ENCODE measurements at places on chromosomes 7 and 10. TPM values are rescaled to one million over a fixed set of nuclear protein-coding genes. Genes with fewer than 3 reads are reported as not detected.
A peak's percentile ranks its signal among the peaks of the same experiment; 100 is the strongest.

- DNase-seq = no peak
Observed at GRCh38 chr7:39027491-39027890, 49.8 kb downstream of the POU6F2 start.

Gene XRCC2
- total RNA-seq = 5.6 TPM

DNA sequence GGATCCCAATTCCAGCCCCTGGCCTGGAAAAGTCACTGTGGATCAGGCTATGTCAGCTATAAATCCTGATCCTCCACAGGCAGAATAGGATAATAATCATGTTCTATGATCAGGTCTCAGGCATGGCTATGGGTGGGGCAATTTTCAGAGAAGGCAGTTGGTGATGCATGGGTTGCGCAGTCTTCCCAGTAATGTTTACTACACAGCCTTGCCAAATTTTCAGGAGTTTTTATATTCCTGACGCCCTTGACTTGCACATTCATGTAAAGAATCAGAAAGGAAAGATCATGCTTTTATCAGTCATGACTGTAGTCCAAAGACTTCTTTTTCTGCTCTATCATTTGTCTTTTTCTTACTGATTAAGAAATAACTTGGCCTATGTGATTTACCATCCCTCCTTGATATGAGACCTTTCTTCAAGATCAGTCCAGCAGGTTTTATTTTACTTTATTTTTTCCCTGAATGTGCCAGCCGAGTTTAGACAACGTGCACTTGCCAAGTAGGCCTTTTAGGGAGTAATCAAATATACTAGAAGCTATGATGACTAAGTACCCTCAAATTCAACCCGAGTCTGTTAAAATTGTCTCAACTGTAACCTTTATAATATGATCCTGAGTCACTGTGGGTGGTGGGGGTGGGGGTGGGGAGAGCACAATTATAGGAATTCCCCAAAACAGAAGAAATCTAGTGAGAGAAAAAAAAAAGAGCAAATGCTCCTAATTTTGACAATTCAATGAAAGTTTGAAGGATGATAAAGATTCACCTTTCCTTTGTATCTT lies 31.9 kb downstream of the ARL4A start:
- peak; percentile 86 for DNase-seq

GRCh38 chr10:31935678-31936077 lies 7.0 kb upstream of the ARHGAP12 start:
- DNase-seq = no peak

- peak; percentile 27 for DNase-seq
Observed at GRCh38 chr10:35422228-35422627, 85.9 kb downstream of the CCNY start.

All from IMR-90 (cell line).